Smooth muscle cell of the coronary artery (primary cell): ENCODE measurements at places on chromosomes 13 and 19. TPM values are rescaled to one million over a fixed set of nuclear protein-coding genes. Genes with fewer than 3 reads are reported as not detected.

The TUBB4A gene
- not detected in 2 replicates for total RNA-seq

The PPP1R37 gene
- total RNA-seq, result 19.8 and 24.1 TPM in 2 replicates

The ZNF419 gene
- total RNA-seq, result 8.2 and 23.2 TPM in 2 replicates

The MBD3L2 gene
- not detected in 2 replicates for total RNA-seq

The FDX2 gene
- total RNA-seq, result 7.1 and 21.8 TPM in 2 replicates

The URAD gene
- not detected in 2 replicates for total RNA-seq

The CCL25 gene
- total RNA-seq, result not detected in 2 replicates

The CNN2 gene
- 268 and 324 TPM in 2 replicates for total RNA-seq

The TGFBR3L gene
- 1.3 TPM in 1 of 2 replicates, not detected in the other for total RNA-seq

The ZNF154 gene
- total RNA-seq, result 4.4 and 4.9 TPM in 2 replicates

The NTF4 gene
- 0.23 TPM in 1 of 2 replicates, not detected in the other for total RNA-seq

The SIGLEC6 gene
- total RNA-seq, result not detected in 2 replicates

The RNU6-9 gene
- not detected in 2 replicates for total RNA-seq

The VSTM2B gene
- not detected in 2 replicates for total RNA-seq

The TMEM86B gene
- total RNA-seq, result 0.98 and 1.2 TPM in 2 replicates

The YJEFN3 gene
- total RNA-seq, result 0.12 and 0.15 TPM in 2 replicates

The F2RL3 gene
- under 0.01 and 0.12 TPM in 2 replicates for total RNA-seq
